ENCODE measurements at places on chromosomes 12 and 14.

DNA sequence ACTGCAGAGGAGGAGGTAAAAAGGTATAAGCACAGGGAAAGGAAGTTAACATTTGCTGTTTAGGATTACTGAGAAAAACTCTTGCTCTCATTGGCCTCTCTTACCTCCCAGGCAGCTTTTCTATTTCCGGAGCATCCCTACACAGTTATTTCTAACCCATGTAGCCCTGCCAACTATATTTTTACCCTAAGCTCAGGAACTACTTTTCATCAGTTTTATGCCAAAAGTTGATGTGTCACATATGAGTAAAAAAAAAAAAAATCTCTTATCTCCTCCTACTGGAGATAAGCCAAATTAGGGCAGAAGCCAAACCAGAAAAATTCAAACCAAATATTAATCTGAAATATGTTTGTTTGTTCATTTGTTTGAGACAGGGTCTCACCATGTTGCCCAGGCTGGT, 34.4 kb upstream of the PSMA6 start:
- no peak for DNase-seq

- DNase-seq, result no peak
Measured at GRCh38 chr14:101098641-101099040, 195.1 kb upstream of the RTL1 start.

- DNase-seq, result no peak
Measured at GRCh38 chr12:130709151-130709970, 6.7 kb downstream of the RIMBP2 start.

GRCh38 chr14:106489112-106489881, 962.9 kb downstream of the TMEM121 start:
- DNase-seq, result no peak

DNA sequence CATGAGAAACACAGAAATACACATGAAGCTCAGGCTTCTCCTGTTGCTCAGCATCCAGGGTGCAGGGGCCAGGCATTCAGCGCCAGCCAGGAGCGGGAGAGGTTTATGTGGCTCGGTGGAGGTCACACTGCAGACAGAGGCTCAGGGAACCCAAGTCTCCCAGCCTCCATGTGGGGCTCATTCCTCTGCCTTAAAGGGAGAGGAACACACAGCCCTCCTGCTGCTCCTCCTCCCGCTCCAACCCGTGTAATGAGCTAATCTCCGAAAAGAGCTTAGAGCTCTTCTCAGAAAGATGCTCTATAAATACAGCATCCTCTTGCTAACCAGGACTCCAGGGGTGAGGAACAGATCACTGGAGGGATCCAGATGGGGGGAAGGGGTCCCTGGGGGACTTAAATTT, 28.2 kb downstream of the FGF6 start:
- DNase-seq, result no peak

- peak; percentile 30 for DNase-seq
Measured at GRCh38 chr12:48795550-48796455, 6.9 kb upstream of the ADCY6 start.

DNA sequence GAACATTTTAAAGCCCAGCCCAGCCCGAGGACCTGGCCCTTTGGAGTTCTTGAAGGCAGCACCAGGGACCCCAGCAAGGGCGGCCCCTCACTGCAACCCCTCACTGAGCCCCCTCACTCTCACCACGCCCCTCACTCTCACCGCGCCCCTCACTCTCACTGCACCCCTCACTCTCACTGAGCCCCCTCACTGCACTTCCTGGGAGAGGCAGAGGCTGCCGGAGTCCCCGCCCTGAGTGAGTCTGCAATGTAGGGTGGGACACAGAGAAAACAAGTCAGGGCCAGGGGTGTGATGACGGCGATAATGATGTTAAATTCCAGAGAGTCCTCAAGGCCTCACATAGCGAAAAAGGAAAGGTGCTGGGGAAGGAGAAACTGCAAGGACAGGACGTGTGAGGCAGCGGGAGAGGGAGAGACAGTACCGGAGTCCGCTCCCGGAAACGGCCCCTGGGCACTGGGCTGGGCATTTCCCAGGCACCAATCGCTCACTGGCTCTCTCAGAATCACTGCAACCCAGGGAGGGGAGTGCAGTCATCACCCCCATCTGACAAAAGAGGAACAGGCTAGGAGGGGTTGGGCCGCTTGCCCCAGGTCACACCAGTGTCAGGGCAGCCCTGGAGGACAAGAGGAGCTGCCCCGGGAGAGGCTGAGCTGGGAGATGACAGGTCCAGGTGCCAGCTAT, 24.9 kb downstream of the CCDC88C start:
- DNase-seq, result no peak

- no peak for DNase-seq
Measured at GRCh38 chr14:94768521-94769390, 1.2 kb downstream of the GSC start.

DNA sequence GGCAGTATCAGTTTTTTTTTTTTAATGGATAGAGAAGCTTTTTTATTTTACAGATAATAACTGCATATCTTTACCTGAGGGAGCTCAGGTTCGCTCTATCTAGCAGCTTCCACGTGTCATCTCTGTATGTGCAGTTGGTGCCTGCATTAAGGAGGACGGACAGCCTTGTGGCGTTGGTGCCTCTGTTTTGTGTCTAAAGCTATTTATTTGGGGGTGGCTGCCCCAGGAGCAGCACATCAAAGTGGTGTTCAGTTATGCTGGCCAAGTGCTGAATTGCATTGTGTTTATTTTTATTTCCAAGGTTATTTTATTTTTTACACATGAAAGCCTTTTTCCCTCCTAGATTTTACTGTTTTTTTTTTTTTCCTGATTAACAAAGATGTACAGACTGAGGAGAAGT, 59.7 kb downstream of the RASSF3 start:
- DNase-seq, result no peak

DNA sequence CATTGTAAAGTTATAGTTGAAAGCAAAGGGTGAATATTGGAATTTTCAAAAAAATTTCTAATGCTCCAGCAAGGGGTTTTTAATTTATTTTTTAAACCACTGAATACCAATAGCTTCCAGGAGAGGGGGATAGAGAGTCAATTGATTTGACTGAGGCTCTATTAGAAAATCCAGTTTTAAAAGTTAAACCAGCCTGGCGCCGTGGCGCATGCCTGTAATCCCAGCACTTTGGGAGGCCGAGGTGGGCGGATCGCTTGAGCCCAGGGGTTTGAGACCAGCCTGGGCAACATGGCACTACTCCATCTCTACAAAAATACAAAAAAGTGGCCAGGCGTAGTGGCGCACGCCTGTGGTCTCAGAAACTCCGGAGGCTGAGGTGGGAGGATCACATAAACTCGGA, 150.1 kb downstream of the SLC38A4 start:
- no peak for DNase-seq

GRCh38 chr12:96241431-96241830, 47.3 kb downstream of the ELK3 start:
- no peak for DNase-seq

DNA sequence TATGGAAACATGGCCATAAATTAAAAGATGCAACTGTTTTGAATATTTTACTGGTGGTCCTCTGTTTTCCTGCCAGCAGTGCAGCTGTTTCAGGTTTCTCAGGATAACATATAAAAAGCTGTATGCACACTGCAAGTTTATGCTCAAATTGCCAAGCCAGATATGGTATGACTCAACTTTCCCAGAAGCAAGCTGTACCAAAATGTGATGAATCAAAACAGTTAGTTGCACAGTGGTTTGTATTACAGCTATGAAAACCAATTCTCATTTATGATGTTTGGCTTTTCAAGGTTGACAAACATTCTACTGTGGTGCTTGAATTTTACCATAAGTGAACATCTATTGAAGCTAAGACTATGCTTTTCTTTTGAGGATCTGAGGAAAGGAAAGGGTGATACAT, 15.5 kb downstream of the TRMT5 start:
- no peak for DNase-seq

DNA sequence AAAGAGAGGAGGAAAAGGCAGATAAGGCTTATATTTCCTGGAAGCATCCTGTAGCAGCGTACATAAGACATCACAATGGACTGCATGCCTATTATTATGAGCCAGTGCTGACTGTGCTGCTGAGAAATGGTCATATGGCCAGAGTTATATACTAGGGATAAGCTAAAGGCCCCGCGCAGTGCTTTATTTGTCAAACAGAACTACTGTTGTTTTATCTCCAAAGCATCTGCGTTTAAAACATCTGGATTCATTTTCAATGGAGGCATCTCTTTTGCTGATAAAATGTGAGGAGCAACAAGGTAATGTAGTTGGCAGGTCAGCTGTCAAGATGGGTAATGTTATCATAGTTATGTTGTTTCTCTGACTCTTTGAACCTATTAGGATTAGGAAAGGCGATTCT, 28.0 kb upstream of the LMNTD1 start:
- no peak for DNase-seq

DNA sequence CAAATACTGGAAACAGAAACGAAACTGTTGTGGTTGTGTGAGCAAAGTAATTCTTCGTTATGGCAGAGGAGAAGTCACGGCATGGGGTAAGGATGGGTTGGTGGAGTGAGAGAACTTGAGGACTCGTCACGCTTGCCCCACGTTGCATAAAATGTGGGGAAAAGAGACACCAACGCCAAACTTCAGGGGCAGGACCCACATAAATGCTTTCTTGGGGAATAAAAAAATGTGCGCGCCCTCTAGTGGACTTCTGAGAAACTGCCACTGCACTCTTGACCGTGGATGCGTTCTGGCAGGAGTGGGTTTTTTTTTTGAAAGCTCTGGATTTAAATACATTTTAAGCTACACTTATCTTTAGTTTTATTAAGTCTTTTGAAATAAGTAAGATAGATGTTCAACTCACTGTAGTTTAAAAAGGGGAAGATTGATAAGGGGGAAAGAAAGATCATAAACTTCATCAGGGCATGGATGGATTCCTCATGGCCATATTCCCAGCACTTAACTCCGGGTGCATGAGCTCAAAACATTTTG, 4.1 kb upstream of the IGF1 start:
- DNase-seq, result no peak

GRCh38 chr12:2341871-2342270, 289.1 kb downstream of the CACNA1C start:
- no peak for DNase-seq

DNA sequence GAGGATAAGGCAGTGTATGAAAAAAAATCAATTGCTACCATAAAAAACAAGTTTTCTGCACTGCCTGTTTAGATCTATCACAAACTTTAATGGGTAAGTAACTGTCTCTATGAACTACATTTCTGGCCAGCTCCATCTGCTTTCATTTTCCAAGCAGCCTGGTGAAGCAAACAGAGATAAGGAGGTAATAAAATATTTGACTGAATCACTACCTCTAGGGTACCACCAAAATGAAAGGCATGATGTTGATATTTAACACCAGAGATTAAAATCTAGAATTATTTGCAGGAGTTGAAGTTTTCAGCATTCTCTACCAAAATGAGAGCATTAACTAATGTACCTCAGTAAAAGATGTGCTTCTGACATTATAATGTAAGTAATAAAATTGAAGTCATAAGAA, 863.5 kb upstream of the MGAT4C start:
- DNase-seq, result no peak

DNA sequence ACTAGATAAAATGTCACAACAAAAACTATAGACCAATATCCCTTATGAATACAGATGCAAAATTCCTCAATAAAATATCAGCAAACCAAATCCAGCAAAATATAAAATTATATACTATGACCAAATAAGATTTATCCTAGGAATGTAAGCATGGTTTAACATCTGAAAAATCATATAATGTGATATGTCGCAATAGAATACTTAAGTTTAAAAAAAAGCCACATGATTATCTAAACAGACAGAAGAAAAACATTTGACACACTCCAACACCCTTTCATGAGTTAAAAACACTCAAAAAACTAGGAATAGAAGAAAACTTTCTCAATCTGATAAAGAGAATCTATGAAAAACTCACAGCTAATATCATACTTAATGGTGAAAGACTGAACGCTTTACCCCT, 20.3 kb downstream of the ANGEL1 start:
- no peak for DNase-seq

GRCh38 chr12:89732522-89732921, 23.9 kb upstream of the ATP2B1 start:
- DNase-seq, result no peak

- DNase-seq, result no peak
Measured at GRCh38 chr12:54368025-54368708, 3.9 kb upstream of the GPR84 start.

GRCh38 chr12:52354200-52354599, 13.1 kb downstream of the KRT85 start:
- DNase-seq, result no peak

DNA sequence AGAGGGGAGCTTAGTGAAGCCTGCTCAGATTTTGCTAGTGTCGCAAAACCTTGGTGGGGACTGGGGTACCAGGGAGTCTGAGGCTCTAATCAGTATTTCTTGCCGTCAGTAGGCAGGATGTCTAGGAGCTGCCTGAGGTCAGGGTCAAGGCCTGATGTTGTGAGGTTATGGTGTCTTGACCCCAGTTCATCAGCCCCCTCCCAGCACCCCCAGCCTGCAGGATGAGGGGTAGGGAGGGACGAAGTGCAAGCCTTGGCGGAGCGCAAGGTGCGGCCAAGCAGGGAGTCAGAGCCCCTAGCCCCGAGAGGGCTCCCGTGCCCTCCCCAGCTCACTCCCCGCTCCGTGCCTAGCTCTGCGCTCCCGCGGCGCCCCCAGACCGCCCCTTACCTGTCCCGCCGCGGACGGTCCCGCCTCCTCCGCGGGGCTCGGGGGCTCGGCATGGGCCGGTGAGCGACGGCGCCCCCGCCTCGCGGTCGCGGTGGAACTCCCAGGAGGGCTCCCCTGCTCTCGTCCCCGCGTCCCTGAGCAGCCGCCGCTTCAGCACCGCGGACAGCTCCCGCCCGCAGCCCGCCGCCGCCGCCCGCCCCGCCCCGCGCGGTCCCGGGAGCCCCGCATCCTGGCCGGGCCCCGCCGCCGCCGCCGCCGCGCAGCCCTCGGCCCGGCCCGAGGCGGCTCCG, 347 bp downstream of the SYNDIG1L start:
- peak; percentile 31 for DNase-seq

GRCh38 chr12:41334390-41334789, 146.3 kb downstream of the PDZRN4 start:
- DNase-seq, result no peak

DNA sequence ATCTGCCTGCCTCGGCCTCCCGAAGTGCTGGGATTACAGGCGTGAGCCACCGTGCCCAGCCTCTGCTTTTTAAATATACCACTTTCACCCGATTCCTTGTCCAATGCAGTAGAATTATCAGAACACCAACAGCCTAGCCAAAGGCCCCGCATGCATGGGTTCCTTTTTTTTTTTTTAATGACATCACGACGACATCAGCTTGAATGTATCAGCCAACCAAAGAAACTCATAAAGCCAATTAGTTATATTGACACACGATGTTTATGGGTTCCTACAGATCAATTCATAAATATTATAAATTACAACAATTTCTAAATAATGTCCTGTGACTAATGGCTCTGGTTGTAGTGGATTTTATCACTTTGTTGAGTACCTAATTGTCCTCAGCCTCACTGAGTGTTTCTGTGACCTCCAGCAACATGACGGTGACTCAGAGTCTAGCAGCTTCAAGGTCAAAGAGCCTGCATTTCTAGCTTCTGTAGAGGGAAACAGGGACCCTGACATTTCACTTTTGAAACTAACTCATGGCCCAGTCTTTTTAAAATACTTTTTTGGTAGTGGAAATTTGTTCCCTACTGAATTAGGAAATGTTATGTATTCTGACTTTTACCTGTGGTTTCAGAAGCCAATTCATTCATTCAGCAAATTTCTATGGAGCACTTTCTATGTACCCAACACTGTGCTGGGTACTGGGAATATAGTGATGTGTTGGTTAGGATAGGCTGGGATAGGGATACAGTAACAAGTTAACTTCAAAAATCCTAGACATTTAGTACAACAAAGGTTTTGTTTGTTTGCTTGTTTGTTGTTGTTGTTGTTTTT, 144.1 kb downstream of the SUDS3 start:
- DNase-seq, result no peak

GRCh38 chr14:90696720-90697119, 119.5 kb downstream of the TTC7B start:
- DNase-seq, result no peak

GRCh38 chr14:32896979-32897697, 41.5 kb upstream of the NPAS3 start:
- DNase-seq, result no peak
